ENCODE measurements at places on chromosomes 12 and 14. TPM values are rescaled to one million over a fixed set of nuclear protein-coding genes. Genes with fewer than 3 reads are reported as not detected.

SRGAP1 gene
- 17.6 TPM for total RNA-seq

DAO gene
- not detected for total RNA-seq

RERGL gene
- not detected for total RNA-seq

ENTPD5 gene
- total RNA-seq = 15.7 TPM

IL31 gene
- total RNA-seq = not detected

CMA1 gene
- not detected for total RNA-seq

PPM1H gene
- total RNA-seq = 2.9 TPM

FOXG1 gene
- total RNA-seq = 1.6 TPM

ARG2 gene
- 4.1 TPM for total RNA-seq

NFE2 gene
- 0.10 TPM for total RNA-seq

NPFF gene
- total RNA-seq = not detected

POTEM gene
- not detected for total RNA-seq

APOF gene
- not detected for total RNA-seq

PLBD2 gene
- 132 TPM for total RNA-seq

IQSEC3 gene
- total RNA-seq = 0.17 TPM

NEUROD4 gene
- total RNA-seq = not detected

LBHD2 gene
- total RNA-seq = not detected

EPYC gene
- total RNA-seq = not detected

PHLDA1 gene
- total RNA-seq = 133 TPM

CLEC7A gene
- total RNA-seq = not detected

TROAP gene
- 3.4 TPM for total RNA-seq

METTL17 gene
- total RNA-seq = 24.9 TPM

CDCA3 gene
- 3.5 TPM for total RNA-seq

CCDC85C gene
- 5.0 TPM for total RNA-seq

KCNK13 gene
- total RNA-seq = 0.07 TPM

TMEM63C gene
- 0.17 TPM for total RNA-seq

AP1G2 gene
- 10.2 TPM for total RNA-seq

CNTN1 gene
- 1.8 TPM for total RNA-seq

ERO1A gene
- 230 TPM for total RNA-seq

TAS2R20 gene
- total RNA-seq = 3.8 TPM

NELL2 gene
- not detected for total RNA-seq

ACOT6 gene
- total RNA-seq = not detected

CCDC184 gene
- total RNA-seq = 2.2 TPM

RNU4-1 gene
- total RNA-seq = not detected

LPAR5 gene
- not detected for total RNA-seq

SOAT2 gene
- not detected for total RNA-seq

PRH2 gene
- not detected for total RNA-seq

ZNF385A gene
- 1.8 TPM for total RNA-seq

BRI3BP gene
- total RNA-seq = 6.9 TPM

ASPG gene
- not detected for total RNA-seq

TMED10 gene
- total RNA-seq = 552 TPM

CHGA gene
- not detected for total RNA-seq

OTOGL gene
- 0.07 TPM for total RNA-seq

INSM2 gene
- not detected for total RNA-seq

CLEC4E gene
- not detected for total RNA-seq

POTEG gene
- total RNA-seq = not detected

ARHGEF40 gene
- 36.0 TPM for total RNA-seq
